ENCODE measurements at places on chromosomes 12 and 14.

DNA sequence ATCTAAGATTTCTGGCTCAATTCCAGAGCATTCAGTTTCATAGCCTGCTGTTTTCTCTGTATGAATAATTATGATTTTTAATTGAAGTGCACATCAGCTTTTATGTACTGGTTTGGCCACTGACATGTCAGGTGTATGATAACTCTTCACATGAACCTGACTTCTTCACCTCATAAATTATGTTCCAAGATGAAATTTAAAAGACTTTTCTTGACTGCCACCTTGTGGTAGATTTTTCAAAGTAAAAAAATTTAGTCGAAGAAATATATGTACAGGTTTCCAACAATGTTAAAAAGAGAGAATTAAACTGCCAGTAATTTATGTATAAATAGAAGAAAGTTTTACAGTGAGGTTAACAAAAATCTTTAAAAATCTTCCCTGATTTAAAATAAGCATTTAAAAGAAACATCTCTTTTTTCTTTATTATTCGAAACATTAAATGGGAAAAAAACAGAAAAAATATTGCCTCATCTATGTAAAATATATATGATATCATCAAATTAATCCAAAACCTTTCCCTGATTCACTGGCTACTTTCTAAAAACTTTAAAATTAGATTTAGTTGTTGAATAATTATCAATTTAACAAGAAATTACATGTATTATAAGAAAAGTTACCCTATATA is 124.9 kb upstream of the ATXN7L3B start:
- peak; percentile 20 for DNase-seq

DNA sequence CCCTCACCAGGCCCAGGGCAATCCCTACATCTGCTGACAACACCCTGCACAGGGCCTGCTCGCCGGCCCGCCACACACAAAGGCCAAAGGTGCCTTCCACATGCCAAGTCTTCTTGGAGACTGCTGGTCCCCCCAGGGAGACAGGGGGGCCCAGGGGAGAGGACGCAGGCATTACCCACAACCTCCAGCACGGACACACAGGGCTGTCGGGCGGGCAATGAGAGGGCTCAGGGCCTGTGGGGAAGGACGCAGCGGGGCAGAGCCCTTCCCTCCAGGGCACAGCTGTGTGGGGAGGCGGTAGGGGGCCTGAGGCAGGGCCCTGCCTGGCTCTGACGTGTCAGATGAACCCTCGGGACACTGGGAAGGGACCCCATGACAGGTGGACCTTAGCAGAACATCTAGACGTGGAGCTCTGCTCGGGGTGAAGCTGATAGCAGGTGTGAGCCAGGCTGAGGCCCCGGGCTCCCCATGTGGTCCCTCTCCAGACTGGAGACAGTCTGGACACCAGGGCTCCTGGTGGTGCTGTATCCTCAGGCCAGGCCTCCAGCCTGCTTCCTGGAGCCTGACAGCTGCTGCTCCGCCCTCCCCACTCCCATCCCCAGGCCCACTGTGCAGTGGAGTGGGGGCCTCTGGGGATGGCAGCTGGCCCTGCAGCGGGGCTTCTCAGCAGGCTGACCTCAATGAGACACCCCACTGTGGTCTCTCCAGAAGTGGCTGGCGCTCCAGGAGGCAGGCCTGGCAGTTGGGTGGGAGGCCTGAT is 31.6 kb upstream of the NUDT14 start:
- DNase-seq: no peak

GRCh38 chr14:75654127-75654732 is 6.4 kb downstream of the ERG28 start:
- DNase-seq: peak; percentile 51

DNA sequence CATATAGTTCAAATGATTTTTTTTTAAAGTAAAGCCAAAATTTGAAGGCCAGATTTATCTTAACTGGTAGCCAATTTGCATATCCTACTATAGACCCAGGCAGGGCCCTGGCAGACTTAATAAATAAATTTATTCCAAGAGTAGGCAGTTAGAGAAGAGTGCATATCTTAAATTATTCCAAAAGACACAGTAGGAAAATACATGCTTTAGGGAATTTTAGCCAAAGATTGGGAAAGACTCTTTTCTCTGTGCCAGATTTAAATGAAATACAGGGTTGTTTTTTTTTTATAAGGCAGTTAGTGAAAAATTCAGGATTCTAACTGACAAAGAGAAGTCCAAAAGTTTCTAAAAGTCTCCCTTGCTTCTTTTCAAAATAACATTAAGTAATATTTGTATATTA is 65.5 kb downstream of the ST8SIA1 start:
- no peak for DNase-seq

- peak; percentile 7 for DNase-seq
Observed at GRCh38 chr12:131011165-131012079, 57.7 kb downstream of the ADGRD1 start.

DNA sequence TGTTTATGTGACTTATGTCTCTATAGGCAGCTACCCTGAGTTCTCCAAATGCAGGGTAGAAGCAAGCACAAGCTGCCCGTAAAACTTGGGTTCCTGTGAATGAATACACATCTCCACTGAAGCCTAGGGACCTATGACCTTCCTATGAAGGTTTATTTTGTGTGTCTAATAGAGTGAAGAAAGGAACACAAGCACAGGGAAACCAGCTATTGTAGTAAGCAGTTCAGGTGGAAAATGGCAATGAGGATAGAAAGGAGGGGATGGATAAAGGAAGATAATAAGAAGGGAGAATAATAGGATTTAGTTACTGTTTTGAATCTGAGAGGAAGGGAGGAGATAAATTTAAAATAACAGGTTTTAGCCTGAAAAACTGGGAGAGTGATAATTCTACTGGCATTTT is 2.4 kb downstream of the PFKM start:
- no peak for DNase-seq

DNA sequence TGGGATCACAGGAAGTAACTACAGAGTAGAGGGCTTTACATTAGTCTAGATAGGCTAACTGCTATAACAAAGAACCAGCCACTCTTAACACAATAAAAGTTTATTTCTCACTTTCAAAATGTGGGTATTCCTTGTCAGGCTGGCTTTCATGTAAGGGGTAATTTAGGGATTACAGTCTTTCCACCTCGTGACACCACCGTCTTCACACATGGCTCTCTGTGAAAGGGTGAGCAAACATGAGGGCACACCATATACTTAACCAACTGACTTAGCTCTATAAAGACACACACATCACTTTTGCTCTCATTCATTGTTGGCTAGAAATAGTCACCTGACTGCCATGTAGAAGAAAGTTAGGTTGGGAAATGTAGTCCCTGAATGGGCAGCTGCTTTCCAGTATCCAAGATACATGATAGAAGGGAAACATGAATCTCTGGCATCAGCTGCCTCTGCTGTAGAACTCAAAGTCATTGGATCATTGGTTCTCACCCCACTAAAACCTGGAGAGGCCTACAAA is 66.1 kb upstream of the CRY1 start:
- DNase-seq: no peak

GRCh38 chr14:55938249-55938791 is 179.9 kb upstream of the PELI2 start:
- peak; percentile 47 for DNase-seq

GRCh38 chr12:82873309-82873708 is 186.6 kb downstream of the TMTC2 start:
- no peak for DNase-seq

DNA sequence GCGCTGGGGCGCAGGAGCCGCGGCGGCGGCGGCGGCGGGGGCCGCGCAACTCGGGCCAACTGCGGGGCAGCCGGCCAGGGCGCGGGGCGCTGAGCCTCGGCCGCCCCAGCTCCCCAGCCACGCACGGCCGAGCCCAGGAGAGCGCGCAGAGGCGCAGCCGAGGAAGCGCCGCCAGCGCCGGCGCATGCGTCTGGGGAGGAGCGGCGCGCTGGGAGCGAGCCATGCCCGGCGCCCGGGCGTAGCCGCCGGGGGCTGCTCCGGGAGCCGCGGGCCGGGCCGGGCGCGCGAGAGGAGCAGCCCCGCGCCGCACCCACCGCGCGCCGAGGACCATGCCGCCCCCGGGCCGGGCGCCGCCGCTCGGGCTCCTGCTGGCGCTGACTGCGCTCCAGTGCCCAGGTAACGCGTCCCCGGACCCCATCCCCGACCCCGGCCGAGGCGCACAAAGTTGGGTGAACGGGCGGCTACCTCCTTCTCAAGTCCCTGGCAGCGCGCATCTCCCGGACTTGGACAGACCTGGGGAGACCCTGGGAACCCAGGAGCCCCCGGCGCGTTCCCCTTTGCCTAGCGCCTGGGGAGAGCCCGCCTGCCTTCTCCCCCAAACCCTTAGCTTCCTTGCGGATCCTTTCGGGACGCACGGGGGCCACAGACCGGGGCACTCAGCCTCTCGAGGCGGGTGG is 121.4 kb downstream of the AACS start:
- DNase-seq: no peak

DNA sequence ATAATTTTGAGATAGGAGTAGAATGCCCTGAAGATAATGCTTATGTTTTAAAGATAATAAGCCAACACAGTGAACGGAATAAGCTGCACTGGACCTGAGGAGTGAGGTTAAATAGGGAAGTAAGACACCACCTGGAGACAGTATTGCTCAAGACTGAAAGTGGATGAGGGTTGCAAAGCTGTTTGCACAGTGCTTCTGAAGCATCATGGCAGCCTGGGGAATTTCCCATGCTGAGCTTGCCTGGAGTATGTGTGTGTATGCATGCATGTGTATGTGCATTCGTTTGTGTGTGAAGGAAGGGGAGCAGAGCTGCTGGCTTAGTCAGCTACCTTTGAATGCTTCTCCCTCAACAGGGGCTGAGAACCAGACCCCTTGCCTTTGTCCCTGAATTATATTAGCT is 35.8 kb downstream of the BHLHE41 start:
- no peak for DNase-seq

- no peak for DNase-seq
Observed at GRCh38 chr14:72369106-72369505, 436.9 kb downstream of the RGS6 start.

GRCh38 chr12:19450362-19450761 is 11.1 kb downstream of the AEBP2 start:
- no peak for DNase-seq

DNA sequence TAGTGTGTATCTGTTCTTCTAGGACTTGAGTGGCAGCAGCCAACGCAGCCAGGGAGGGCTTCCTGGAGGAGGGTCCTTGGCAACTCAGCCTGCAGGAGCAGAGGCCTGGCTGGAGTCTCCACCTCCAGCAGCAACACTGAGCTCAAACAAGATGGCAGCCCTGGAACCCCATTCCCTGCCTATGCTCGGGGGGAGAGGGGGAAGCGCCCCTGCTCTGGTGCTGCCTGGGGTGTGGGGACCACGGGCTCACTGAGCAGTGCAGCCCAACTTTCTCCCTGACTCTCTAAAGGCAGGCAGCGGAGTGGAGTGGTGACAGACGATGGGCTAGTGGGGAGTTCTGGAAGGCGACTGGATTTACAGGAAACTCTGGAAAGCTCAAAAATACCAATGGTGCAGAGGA is 160.7 kb downstream of the CALM1 start:
- no peak for DNase-seq

DNA sequence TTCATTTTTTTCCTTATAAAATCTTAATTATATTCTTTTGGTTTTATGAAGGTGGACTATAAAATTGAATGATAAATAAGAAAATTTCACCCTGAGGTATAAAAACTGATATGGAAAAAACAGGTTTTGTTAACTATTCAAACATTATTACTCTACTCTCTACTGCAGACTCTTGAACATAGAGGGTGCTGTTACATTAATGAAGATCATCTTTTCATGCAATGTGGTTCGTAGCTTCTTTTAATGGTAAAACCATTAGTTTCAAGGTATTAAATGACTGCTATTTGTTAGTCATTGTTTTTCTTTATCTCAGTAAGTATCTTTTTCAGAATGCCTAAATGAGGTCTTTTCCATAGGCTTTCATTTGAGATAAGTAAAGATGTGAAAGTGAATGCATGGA is 510.4 kb downstream of the SLC16A7 start:
- DNase-seq: peak; percentile 29

DNA sequence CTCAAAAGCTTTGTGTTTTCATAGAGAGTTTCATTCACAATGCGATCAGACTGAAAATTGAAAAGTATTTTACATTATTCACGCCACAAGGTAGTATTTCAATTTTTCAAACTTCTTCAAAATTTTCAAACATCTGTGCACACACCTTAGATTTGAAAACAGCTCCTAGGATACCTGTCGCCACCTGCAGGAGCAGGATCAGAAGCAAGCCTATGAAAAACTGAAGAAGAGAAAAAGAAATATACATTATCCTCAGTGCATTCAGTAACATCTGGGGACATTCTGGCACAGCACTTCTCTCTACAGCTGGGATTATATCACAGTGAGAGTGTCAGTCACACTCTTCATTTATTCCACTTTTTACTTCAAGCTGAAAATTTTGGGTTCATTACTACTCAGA is 19.8 kb downstream of the TSPAN8 start:
- no peak for DNase-seq

DNA sequence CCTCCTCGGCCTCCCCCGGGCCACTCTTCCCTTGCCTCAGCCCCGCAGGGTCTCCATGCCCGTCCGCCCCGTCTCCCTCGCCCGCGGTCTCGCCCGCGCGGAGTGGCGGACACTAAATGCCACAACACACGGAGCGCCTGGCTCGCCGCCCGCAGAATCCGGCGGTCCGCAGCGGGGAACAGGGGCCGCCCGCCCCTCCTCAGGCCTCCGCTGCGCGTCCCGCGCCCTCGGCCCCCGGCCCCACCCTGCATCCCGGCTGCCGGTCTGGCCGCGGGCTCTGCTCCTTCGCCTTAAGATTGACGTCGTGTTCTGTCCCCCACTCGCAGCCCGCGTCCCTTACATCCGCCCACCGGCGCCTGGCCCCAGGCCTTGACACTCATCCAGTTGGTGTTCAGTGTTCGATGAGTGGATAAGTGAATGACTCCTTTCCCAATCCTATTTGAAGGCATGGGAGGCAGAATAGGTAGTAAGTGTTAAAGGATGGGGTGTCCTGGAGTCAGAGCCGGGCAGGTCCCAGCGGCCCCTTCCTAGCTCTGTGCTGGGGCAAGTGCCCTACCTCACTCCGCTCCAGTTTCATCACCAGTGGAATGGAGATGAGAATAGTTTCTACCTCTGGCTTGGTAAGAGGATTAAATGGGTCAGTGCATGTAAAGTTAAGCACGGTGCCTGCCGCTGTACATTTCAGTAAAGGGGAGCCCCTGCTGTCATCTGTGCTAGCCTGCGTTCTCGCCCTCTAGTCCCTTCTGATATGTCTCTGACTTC is 622 bp downstream of the TECPR2 start:
- DNase-seq: no peak

DNA sequence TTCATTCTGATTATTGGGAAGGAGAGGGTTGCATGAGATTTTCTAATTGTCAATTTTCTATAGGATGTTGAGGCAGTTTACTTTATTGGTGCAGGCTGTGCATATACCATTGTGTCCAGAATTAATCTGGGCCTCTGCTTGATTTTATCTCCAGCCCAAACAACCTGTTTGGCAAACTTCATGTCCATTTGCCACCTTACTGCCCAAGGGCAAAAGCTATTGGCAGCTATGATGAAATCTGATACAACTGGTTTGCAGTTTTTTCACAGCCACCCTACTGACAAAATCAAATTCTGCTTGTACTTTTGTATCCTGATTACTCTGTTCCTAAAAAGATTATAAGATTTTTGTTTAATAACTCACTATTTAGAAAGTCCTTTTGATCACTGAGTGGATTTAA is 789.2 kb upstream of the FBXO33 start:
- no peak for DNase-seq
